ENCODE measurements at places on chromosomes 5 and 9.

DNA sequence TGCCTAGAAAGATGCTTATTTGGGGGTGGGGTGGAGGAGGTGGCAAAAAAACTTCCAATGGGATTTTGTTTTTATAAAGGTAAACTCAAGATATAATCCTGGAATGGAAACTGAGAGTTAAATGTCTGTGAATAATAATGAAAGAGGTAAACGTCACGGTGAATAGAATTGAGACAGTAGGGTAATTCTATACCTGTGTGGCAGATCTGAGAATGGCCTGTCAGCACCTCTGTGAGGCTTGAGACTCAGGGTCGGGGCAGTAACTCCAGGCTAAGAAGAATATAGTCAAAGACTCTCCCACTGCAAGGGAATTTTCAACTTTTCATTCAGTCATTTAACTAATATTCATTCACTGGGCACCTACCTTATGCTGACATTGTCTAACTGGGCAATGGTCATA, 581.2 kb upstream of the ZNF608 start:
- no peak for DNase-seq

DNA sequence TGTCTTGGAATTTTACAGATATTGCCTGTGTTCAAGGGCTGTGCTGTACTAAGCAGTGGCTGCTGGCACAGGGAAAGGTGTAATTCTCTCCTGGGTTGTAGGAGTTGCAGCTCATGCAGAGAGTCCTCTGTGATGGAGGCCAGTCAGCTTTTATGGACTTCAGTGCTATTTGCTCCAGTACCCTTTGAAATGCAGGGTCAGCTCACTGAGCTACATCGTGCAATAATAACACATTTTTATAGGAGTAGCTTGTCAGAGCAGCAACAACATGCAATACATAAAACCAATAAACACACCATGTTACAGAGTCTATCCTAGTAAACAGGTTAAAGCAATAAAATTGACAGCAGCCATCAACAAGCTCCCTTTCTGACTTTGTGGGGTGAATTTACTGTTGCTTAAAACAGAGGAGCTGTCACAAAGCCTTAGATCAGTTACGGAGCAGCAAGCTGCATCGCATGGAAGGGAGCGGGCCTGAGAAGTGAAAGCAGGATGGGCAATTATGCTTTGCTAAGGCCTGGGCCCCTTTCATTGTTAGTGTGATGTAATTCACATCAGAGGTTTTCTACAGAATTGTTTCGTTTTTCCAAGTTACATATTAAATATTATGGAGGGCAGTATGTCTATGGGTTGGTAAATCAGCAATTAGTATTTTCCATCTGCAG, 16.8 kb downstream of the CD180 start:
- no peak for DNase-seq

DNA sequence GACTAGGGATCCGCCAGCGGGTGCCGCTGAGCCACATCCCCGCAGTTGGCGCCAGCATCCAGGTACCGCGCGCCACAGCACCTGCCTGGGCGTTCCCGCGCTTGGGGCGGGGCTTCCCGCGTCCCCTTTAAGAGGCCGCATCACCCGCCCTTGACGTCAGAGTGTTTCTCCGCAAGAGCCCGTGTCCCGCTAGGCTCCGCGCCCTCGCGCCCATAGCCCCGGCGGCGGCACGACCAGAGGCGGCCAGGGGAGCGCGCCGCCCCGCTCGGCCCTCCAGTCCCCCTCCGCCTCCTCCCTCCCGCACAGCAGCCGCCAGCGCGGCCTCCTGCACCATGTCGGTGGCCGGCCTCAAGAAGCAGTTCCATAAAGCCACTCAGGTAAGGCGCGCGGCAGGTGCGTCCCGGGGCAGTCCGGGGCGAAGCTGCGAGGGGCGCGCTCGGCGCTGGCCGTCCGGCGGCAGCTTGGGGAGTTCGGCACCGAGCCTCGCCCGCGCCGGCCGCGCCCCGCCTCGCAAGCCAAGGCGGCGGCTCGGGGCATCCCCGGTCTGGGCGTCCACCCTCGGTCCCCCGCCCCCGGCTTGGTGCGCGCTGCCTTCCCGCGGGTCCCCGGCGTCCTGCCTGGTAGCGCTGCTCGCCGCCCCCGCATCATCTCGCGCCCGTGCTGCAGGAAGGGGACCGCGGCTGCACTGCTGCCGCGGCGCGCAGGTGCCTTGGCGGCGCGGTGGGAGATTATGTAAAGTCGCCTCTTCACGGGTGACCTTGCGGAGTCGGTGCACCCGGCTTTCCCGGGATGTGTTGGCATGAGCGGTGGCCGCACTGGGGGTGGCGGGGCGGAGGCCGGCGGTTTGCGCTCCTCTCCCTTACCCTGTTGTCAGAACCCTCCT, at the start of gene SH3GL2:
SH3GL2 (plus strand) TSS at position 156 of the 883 bp plus-strand sequence.
- peak; percentile 58 for DNase-seq

GRCh38 chr9:127457191-127457878, 6.0 kb downstream of the LRSAM1 start:
- no peak for DNase-seq

- DNase-seq, result no peak
Observed at GRCh38 chr9:107488375-107489143, 1.0 kb downstream of the KLF4 start.

DNA sequence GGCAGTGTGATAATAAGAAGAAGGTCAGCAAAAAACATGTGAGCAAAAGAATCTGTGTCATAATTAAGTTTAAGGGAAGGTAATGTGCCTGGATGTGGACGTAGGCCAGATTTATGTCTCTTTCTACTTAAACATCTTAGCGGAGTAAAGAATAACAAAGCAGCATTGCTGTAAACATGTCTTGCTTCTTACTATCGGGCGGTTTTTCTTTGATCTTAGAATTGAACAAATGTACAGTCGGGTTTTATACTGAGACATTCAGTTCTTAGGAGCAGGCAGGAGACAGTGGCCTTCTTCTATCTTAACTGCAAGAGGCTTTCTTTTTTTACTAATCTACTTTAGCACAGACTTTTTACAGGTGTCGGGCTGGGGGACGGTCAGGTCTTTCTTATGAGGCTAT, 40.4 kb upstream of the FLT4 start:
- DNase-seq, result no peak

DNA sequence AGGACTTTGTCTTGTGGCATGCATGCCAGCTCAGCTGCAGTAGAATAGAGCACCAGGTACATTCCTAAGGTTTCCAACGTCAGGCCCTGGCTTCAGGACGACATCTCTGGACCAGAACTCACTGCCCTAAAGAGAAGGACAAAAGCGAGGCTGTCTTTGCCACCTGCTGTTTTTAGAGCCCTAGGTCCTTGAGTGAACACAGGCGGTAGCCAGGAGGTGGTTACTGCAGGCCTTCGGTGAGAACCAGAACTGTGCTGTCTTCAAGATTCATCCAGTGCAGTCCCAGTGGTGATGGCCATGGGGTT, 288.9 kb upstream of the CDH18 start:
- DNase-seq, result no peak

- DNase-seq, result no peak
Observed at GRCh38 chr9:129434187-129434586, 186.7 kb downstream of the C9orf50 start.

DNA sequence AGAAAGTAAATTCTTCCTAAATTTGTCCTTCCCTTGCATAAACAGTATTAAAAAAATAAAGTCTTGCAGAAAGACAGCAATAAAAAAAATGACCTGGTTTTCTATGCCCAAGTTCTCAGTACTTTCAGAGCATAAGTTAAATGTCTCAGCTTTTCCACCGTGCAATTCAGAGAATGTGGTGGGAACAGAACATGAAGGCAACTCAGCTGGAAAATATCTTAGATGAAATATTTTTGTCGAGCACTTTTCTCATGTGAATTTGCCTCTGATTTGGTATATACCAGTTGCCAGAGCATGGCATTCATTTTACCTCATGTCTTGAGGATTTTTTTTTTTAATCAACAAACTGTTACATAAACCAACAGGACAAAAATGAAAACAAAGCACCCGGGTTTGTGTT, 176.1 kb downstream of the CETN3 start:
- no peak for DNase-seq

DNA sequence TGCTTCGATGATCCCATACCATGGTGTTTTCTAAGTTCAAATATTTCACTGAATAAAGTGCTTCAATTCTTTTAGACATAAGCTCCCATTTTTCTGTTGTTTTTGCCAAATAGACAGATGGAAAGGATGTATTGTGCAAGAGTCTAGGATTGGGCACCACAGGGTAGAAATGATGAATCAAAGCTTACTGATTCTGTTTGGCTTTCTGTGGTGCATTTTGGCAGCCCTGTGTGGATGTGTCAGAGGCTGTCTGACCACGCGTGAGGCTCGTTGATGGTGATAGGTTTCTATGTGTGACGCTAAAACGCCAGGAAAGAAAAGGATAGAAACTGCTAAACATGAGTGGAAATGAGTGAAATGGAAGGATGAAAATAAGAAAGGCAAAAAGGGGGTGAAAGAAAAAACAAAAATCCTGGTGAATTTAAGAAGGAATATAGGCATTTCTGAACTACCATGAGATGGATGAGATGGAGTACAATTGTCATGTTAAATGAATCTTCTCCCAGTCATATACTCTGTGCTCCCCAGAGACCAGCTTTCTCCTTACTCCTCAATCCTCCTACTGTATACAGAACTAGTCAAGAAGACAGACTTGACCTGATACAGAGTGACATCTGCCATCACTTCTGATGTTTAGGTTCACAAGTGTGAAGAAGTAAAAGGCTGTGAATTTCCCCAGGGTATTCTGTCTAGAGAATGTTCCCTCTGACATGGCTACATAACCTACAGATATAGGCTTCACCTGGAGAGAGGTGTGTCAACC, 54.4 kb downstream of the ANKH start:
- DNase-seq, result no peak

DNA sequence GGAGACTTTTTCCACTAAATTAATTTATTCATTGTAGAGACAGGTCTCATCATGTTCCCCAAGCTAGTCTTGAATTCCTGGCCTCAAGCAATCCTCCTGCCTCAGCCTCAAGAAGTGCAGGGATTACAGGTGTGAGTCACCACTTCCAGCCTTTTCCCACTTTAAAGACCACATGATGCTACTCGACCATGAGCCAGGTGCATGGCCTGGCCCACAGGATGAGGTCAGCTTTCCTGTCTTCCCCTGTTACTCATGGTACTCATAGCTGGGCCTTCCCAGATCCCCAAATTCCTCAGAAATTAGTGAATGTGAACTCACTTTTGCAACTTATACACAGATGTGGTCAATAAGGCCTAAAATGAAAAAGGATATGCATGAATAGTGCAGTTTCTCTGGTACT, 395.9 kb downstream of the SEMA5A start:
- DNase-seq, result no peak

DNA sequence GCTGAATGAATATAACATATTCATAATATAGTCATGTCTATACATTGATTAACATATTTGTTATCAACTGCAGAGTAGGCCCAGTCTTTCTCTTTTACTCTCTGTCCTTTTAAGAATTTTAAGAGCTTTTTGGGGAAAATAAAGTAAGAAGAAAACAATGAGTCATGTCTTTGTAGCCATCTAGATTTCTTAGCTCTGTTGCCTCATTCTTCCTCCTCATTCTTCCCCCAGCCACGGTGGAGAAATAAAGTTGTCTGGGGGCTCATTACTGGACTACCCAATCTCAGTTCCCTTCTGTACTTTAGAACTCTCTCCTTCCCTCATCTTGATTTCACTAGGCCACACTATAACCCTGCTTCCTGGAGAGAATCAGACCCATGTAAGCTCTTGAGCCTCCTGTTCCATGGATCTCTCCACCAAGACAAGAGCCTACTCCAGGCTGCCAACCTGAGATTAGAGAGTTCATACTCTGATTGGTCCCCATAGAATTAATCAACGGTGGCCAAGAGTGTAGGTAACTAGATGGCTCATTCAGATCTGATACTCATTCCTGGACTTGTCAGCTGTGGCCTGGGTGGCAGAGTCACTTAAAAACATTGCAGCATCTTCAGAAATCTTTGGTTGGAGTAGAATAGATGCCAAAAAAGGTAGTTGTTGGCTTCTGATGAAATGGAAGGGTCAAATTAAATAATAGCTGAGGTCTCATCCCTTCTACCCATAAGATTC, 44.2 kb downstream of the ITGA1 start:
- no peak for DNase-seq

- no peak for DNase-seq
Observed at GRCh38 chr9:135087489-135087792, at the start of gene OLFM1. Gene OLFM1, plus strand, starts transcription at chr9:135087668. Its CDS starts 322 bp downstream, at chr9:135087990.

DNA sequence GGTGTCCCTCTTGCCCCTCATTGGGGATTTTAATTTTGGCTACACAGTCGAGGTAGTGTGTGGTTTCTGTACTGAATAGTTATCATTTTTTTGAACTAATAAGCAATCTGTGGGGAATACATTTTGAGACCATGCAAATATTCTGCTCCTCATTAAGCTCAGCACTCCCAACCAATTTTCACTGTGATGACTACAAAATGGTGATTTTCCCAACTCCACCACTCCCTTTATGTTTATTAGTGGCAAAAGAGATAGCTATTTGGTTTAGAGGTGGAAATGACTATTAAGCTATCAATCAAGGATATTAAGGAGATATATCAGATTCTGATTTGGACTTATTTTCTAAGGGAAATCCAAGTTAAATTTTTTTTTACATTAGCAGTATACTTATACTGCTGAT, 62.9 kb downstream of the FOCAD start:
- no peak for DNase-seq

DNA sequence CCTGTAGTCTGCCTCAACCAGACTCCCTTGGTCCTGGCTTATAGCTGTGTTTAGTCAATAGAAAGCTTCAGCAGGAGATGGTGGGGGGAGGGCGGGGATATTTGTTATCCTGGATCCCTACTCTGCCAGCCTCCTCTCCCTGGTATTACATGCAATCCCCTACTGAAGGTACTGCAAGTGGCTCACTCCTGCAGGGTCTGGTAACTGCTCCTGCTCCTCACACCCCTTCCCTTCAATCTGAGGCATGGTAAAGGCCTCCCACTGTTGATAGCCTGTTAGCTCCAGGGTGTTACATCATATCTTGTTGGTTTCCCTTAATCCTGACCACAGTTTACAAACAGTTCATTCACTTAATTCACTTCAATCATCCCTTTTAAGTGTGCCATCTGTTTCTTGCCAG, 137.5 kb downstream of the AP3B1 start:
- peak; percentile 17 for DNase-seq

GRCh38 chr5:33509036-33509435, 68.3 kb downstream of the TARS1 start:
- DNase-seq, result no peak

GRCh38 chr5:3526551-3527185, 69.0 kb upstream of the IRX1 start:
- DNase-seq, result no peak

DNA sequence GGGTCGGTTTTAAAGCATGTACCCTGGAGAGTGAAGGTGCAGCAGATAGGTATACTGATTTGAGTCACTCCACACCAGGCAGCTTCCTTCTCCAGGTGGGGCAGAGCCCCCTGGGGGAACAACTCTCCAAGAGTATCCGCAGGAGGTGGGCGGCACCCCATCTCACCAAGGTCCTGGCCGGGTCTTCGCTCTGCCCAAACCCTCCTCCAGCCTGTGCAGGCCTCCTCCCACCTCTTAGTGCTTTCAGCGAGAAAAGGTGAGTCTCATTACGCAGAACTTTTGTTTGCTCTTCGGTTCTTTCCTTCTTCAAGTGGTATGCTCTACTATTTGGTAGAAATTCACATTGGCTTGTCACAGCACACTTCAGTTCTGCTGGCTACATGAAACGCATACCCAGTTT, 13.7 kb downstream of the SPACA9 start:
- no peak for DNase-seq
